Stomach (tissue), 19 donors: ENCODE measurements at places on chromosomes 13 and 19. TPM values are rescaled to one million over a fixed set of nuclear protein-coding genes. Genes with fewer than 3 reads are reported as not detected.

DNA sequence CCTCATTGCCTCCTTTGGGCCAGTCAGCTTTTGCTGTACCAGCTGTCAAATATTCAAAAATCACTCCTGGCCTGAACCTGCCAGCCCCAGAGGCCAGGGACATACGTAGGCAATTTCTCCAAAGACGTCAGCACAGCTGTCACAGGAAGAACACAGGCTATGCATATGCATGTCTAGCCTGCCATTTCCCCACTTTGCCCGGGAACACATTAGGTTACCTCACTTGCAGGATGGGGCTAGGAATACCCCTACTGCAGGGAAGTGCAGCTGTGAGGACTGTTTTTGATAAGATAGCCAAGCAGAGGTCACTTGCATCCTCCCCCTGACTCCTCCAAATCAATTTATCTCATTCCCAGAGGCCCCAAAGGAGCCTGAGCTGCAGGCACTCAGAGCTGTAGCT lies 2.8 kb downstream of the ZNF667 start:
- no peak for DNase-seq

DNA sequence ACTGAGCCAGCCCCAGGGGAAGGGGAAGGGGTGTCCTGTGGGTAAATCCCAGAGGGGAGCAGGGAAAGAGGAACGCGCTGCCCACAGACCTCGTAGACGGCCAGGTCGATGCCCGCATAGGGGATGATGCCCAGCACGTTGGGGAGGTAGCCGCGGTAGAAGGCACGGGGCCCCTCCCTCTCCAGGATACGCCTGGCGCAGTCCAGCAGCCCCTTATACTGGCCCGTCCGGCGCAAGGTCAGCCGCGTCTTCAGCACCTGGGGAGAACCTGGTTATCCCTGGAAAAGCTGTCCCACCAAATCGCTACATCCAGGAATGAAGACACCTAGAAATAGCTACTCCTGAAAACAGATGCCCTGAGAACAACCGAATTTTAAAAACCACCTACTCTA lies 7.4 kb downstream of the SLC25A23 start:
- DNase-seq = no peak

- no peak for DNase-seq
Observed at GRCh38 chr13:20360041-20360491, 127.9 kb upstream of the GJB6 start.

DNA sequence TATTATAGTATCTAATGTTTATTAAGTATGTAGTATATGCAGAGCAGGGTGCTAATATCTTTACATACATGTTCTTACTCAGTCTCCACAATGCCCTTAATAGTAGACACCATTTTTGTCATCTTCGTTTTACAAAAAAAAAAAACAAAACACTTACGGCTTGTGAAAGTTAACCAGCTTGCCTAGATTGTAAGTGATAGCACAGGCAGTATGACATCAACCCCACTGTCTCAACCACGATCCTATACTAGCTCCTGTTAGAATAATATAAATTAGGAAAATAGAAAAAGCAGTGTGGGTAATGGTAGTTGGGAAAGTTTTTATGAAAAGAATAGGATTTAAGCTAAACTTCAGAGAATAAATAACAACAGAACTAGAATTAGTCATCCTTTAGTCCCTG lies 34.3 kb downstream of the MICU2 start:
- DNase-seq = no peak

DNA sequence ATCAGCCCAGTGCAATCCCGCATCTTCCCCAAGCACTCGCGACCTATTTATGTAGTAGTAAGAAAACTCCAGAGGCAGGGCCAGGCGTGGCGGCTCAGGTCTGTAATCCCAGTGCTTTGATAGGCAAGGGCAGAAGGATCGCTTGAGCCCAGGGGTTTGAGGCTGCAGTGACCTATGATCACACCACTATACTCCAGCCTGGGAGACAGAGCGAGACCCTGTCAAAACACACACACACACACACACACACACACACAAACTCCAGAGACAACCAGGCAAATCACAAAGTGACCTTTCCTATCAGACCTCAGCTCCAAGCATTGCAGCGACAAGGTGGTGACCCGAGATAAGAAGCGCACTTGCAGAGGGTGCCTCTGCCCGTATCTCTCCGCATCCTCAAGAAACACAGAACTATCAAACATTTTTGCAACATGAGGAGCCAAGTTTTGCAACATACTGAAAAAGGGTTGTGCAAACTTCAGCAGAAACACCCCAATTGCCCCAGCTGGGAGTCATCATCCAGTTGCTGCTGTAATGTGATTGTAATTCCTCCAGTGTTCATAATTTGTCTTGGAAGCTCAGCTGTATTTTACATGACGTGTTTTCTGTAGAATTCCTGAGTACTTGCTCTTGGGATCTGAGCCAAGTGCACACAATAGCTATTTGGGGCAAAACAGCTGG lies 8.7 kb upstream of the KLF2 start:
- peak; percentile 93 for DNase-seq

DNA sequence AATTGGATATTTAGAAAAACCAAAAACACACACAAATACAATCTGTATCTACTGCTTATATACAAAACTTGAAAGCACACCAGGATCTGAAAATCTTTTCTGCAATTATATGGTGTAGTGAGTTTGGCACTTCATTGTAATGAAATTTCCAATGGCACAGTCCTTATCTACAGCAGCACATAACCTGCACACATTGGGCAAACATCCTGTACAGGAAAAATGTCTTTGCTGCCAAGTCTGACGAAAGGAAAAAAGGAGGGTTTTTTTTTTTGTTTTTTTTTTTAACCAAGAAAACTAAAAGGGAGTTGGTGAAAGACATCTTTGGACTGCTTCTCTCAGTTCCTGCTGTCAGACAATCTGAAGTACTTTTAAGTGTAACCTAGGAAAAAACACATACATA lies 107.8 kb downstream of the FOXO1 start:
- peak; percentile 52 for DNase-seq

- DNase-seq = peak; percentile 98
Observed at GRCh38 chr19:53333463-53334449, at the start of gene ZNF845. Gene ZNF845, plus strand, starts transcription at chr19:53333749. Its CDS starts 7,559 bp downstream, at chr19:53341308.

- no peak for DNase-seq
Observed at GRCh38 chr19:10114651-10115391, 3.3 kb downstream of the P2RY11 start.

- DNase-seq = no peak
Observed at GRCh38 chr13:46006688-46007452, 45.7 kb downstream of the ZC3H13 start.

- no peak for DNase-seq
Observed at GRCh38 chr19:51548213-51548651, 16.8 kb upstream of the SIGLEC6 start.

- DNase-seq = no peak
Observed at GRCh38 chr19:34806976-34807860, 34.2 kb upstream of the ZNF599 start.

GRCh38 chr19:49097453-49098288 lies 12.4 kb downstream of the SNRNP70 start:
- peak; percentile 90 for DNase-seq

DNA sequence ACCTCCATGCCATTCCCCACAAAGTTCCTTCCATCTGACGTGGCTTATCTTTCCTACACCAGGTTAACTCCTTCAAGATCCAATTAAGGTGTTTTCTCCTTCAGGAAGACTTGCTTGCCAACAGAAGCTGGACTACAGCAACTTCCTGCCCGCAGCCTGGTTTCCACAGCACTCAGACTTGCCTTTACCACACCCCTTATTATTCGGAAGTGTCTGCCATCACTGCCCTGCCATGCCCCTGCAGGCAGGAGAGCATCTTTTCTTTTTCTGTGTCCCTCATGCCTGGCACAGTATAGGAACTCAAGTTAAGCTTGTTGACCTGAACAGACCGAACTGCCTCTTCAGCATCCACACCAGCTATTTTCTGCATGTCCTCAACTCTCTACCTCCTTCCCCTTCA lies 168.0 kb downstream of the FOXO1 start:
- no peak for DNase-seq

- no peak for DNase-seq
Observed at GRCh38 chr13:51057906-51058305, 53.2 kb downstream of the C13orf42 start.

DNA sequence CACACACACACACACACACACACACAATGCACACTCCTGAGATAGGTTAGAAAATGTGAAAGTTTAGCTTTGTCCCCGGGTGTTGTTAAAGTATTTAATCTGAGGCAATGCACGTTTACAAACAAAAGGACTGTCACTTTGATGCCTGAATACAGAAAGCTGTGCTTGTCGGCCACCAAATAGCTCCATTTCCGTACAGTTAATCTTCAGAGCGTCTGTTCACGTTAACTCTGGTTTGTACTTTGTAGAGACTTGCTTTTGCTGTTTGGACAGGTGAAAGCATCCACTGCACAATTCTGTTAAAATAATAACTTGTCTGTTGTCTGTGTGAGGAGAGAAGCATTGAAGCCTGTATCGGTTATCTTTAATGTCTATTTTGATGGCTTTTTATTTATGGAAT lies 267.8 kb downstream of the FGF9 start:
- DNase-seq = no peak

- peak; percentile 60 for DNase-seq
Observed at GRCh38 chr13:48600374-48601364, 53.1 kb upstream of the CYSLTR2 start.

GRCh38 chr19:31303262-31303815 lies 45.9 kb downstream of the TSHZ3 start:
- DNase-seq = no peak

- peak; percentile 86 for DNase-seq
Observed at GRCh38 chr19:10000171-10000826, 10.0 kb downstream of the COL5A3 start.

DNA sequence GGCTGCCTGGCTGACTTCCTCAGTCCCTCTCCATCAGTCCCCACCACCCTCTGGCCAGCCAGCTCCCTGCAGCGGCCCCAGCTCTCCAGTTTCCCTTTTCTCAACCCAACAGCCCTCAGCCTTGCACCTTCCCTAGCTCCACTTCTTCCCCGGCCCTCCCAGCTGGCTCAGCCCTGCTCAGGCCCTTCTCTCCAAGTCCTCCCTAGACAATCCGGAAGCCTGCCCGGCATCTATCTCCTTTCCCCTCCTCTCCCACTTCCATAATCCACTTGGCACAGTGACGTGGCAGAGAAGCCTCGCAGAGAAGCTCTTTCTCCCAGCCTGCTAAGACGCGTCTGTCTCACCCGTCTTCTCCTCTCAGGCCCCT lies 1.1 kb downstream of the UBXN6 start:
- DNase-seq = no peak

- DNase-seq = no peak
Observed at GRCh38 chr19:43759515-43759914, 4.8 kb upstream of the SMG9 start.

DNA sequence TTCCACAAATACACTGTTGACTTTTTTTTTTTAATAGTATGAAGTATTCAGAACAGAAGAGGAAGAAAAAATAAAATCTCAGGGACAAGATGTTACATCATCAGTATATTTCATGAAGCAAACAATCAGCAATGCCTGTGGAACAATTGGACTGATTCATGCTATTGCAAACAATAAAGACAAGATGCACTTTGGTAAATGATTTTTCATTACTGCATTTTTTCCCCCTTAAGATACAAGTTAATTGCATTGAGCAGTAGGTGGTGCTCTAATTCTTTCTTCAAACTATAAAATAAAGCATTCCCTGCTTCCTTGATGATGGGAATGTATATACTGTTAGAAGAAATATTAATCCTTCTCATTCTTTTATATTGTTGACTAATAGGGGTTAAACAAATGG lies 17.1 kb downstream of the UCHL3 start:
- DNase-seq = peak; percentile 33

- DNase-seq = no peak
Observed at GRCh38 chr13:76848596-76848995, 37.6 kb downstream of the KCTD12 start.

DNA sequence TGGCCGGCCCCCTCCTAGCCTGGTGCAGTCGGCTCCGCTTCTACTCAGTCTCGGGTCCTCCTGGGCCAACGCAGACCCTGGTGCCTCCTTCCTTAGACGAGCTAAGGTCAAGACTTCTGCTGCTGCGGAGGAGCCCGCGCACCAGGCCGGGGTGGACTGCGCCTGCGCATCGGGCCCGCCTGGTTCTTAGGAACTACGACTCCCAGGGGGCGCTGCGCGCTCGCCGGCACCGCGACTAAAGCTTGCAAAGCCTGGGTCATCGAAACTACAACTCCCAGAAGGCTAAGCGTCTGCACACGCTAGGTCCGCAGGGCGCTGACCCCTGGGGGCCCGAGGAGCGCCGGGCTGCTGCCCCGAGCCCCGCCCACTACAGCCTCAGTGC lies at the start of gene ZNF835:
ZNF835 (minus strand) TSS at position 145 of the 382 bp plus-strand sequence. CDS start 6,559 bp downstream, outside the sequence.
- peak; percentile 97 for DNase-seq

DNA sequence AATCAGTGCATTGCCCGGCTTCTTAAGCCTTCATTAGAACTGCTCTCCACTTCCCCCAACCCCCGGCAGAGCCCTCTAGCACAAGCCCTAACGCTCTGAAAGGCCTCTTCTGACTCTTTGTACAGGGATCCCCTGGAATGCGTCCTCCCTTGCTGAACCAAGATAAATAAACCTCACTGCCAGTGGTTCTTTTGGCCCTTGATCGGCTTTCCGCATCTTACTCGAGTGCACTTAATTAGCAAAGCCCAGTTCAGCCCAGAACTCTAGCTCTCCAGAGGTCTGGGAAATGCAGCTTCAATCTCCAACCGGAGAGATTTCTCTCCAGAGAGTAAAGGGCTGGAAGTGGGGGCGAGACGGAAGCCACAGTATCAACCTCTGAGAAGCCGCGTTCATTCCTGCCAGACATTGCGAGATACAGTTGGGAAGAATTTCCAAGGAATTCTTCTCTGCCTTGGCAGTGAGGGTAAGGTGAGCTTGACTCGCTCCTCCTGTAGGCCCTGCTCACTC lies 8.7 kb upstream of the ZNF444 start:
- no peak for DNase-seq

GRCh38 chr13:67210208-67210607 lies 19.9 kb downstream of the PCDH9 start:
- DNase-seq = no peak

GRCh38 chr19:55346725-55347441 lies 7.2 kb downstream of the KMT5C start:
- DNase-seq = no peak

Gene BEST2
- 165 TPM for total RNA-seq

Gene ZNF492
- total RNA-seq = not detected

Gene ZNF223
- total RNA-seq = 8.0 TPM

Gene CYSLTR2
- not detected for total RNA-seq

Gene CARM1
- 19.8 TPM for total RNA-seq

Gene SIGLEC8
- not detected for total RNA-seq

Gene GDF15
- total RNA-seq = 57.4 TPM

Gene SYCN
- total RNA-seq = not detected

Gene ZNF829
- total RNA-seq = 2.9 TPM

Gene RNF17
- total RNA-seq = not detected

Gene LAIR1
- 1.3 TPM for total RNA-seq

Gene PROZ
- total RNA-seq = not detected

Gene ZNF283
- 4.2 TPM for total RNA-seq

Gene MCEMP1
- total RNA-seq = not detected

Gene ZNF439
- total RNA-seq = 5.4 TPM

Gene OR4F17
- total RNA-seq = not detected
